CMK (cell line): ENCODE measurements at places on chromosomes 4 and X.

DNA sequence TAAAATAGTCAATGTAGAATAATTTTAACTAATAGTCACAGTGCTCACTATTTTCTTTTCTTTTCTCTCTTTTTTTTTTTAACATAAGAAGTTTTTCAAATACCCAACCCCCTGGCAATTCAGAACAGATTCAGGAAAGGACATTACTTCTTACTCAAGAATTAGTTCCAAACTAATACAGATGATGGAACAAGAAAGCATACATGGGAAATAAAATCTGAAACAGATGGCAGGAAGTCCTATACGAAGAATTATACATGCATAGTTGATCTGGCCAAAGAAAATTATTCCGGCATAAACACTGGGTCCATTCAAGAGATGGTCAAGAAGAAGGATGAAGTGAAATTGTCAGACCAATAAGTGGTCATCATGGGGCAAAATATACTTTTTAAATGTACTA is 614.4 kb upstream of the INTU start:
- DNase-seq: no peak

DNA sequence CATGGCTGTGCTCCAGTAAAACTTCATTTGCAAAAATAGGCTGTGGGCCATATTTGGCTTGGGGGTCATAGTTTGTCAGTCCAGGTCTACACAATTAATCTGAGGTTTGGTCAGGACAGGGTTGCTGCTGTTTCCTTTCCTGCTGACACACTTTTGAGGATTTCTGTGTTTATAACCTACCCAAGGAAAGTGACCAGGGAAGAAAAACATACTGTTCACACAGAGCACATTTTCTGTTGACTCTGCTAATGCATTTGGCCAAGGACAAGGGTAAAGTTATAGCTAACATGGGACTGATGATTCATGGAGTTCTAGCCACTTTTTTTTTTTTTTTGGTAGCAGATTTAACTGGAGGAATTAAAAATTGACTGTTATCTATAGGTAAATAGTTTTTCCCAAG is 43.9 kb upstream of the GEMIN8 start:
- no peak for DNase-seq

DNA sequence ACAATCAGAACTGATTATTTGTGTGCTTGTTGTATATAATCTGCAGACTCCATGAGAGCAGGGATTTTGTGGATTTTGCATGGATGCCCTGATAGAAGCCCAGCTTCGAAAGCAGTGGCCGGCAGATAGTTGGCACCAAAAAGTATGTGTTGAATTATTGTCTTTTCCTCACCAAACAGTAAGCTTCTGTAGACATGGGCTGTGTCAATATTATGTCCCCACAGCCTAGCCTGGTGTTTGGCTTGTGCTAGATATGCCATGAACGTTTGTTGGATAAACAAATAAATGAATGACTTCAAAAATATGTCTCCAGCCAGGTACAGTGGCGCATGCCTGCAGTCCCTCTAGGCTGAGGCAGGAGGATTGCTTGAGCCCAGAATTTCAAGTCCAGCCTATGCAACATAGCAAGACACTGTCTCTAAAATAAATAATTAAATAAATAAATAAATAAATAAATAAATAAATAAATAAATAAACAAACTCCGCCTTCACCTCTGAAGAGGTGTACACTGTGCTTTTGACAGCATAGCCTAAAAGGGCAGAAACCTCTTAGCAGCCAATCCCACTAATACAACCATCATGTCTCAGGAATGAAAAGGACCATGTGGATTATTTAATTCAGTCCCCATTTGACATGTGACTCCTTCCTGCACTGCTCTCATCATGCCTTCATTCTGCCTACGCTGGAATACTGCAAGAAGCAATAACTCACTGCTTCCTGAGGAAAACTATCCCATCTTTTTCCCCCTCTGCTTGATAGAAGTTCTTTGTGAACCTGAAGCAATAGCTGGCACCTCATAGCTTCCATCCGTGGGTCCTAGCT is 335.2 kb downstream of the FBXW7 start:
- DNase-seq: no peak

- no peak for DNase-seq
Measured at GRCh38 chr4:37918653-37919052, 27.8 kb downstream of the TBC1D1 start.

GRCh38 chr4:163553146-163553545 is 58.7 kb downstream of the TMA16 start:
- no peak for DNase-seq

DNA sequence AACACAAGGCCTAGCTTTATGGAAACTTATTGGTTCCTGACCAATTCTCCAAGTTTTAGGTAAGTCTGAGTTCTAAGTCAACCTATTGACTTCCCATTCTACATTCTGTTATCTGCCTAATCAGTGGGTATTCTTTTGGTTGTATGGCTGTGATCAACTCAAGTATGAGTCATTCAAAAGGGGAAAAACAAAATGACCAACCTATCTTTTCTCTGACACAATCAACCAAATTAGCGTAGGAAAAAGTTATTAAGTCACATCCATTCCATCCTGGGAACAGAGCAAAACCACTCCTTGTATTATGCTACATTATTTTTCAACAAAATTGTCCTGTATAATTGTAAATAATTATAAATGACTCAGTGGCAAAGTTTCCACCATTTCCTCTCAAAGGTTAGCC is 136.2 kb downstream of the SHROOM4 start:
- no peak for DNase-seq

DNA sequence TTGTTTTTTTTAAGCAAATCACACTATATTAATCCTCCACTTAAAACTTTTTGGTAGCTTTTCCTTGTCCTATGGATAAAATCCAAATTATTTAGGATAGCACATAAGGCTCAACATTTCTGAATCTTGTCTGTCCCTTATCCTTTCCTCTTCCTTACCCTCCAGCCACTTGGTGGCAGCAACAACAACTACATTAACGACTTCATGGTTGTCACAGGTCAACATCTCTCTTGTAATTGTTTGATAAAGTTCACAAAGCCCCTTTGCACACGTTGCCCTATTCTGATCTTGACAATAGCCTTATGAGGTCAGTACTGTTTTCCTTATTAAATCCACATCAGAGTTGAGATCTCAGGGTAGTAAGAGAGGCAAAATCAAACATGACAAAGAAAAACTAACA is 269.0 kb upstream of the PABPC4L start:
- DNase-seq: no peak

GRCh38 chrX:124033821-124034220 is 72.3 kb downstream of the STAG2 start:
- DNase-seq: no peak

DNA sequence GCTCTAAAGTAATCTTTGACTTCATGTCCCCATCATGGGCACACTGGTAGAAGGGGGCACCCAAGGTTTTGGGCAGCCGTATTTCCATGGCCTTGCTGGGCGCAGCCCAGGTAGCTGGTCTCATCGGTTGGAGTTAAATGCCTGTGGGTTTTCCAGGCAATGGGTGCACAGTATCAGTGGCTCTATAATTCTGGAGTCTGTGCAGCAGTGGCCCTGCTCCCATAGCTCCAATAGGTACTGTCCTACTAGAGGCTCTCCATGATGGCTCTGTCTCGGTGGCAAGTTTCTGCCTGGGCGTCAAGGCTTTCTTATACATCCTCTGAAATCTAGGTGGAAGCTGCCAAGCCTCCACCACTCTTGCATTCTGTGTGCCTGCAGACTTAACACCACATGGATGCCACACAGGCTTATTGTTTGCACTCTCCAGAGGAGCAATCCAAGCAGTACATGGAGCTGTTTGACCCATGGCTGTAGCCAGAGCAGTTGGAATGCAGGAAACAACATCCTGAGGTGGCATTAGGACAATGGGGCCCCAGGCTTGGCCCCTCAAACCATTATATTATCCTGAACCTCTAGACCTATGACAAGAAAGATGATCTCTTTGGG is 60.5 kb upstream of the UGT8 start:
- no peak for DNase-seq

GRCh38 chrX:121755541-121755940 is 708.1 kb downstream of the GLUD2 start:
- DNase-seq: no peak

DNA sequence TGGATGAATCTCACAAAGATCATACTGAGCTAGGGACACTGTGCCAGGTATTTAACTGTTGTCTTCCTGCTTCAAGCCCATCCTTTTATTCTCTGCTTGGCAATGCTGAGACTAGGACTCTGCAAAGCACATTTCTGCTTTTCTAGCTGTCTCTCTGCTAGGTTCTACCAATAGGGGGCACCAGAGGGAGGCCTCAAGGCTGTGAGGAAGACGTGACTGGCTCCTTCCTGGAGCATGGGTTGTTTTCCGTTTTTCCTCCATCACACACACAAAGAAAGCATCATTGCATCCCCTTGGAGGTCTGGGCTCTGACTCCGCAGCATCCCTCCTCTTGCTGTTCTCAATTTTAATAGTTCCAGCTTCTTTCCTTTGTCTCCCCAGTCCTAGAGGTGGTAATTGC is 10.9 kb upstream of the DCTD start:
- DNase-seq: no peak

GRCh38 chrX:44306356-44306755 is 37.1 kb downstream of the EFHC2 start:
- no peak for DNase-seq

DNA sequence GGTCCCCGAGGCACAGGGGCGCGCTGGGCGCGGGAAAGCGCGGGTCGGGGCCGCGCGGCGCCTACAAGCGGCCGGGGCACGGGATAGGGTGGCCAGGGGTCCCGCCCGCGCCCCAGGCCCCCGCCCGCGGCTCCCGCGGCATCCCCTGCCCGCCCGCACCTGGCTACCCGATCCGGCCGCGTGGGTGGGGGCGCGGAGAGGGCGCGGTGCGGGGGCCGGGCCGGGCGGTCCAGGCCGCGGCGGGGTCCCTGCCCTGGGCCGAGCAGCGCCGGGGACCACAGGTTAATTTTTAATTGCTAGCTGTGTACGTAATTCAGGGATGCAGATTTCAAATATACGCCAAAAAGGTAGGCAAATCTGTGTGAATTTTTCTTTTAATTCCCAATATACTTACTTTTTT is 44.3 kb upstream of the FAM47C start:
- no peak for DNase-seq

GRCh38 chr4:5524446-5525299 is 183.7 kb downstream of the EVC2 start:
- DNase-seq: no peak

GRCh38 chrX:20418379-20419150 is 151.9 kb upstream of the RPS6KA3 start:
- DNase-seq: no peak

DNA sequence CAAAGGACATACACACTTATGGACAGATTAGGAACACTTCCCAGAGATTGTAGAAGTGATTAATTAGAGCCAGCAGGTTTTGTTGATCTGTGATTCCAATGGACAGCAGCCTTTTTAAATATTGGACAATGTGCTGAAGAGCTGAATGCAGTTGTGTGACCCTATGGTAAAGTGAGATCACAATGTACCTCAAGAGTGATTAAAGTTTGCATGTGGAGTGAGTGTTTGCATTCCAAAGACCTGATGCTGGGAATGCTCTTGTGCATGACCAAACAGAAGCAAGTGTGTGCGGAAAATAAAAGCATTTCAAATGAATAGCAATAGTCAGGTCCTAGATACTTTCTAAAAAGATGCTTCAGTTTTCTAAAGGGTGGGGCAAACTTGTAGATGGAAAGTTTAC is 154.1 kb downstream of the BANK1 start:
- no peak for DNase-seq

DNA sequence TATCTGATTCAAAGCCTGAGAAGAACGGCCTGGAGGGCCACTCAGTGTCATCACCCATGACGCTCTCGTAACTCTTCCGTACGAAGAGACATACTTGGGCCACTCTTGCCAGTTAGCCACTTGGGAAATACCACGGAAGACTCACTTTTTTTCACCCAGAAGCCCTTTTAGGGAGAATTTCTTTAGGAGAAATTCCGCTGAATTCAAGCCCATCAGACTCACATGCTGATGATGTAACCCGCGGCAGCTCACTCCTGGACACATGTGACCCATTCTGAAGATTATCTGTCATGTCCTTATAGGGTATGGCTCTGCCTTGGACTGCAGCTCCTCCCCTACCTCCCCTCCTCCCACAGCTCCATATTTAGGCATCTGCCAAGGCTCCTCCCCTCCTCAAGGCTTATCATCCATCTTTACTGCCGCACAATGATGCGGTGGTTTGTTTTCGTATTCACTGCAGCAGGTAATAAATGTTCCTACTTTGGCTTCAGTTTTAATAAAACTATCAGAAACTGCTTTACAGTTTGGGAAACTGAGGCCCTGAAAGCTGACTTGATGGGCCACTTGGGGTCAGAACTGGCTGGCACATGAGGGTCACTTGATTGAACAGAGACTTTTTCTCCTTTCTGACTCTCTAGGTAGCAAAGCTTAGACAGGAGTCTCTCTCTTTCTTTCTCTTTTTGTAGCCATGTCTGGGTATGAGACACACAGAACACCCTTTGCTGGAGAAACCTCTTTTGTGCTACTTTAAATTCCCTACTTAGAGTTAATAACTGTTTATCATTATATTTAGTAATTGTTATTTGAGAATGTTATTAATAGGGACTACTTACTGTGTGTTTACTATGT is 42.1 kb downstream of the RHOH start:
- no peak for DNase-seq

- DNase-seq: no peak
Measured at GRCh38 chrX:47574076-47574546, 8.1 kb upstream of the TIMP1 start.

GRCh38 chrX:116142976-116143375 is 27.6 kb upstream of the AGTR2 start:
- no peak for DNase-seq

GRCh38 chrX:149682031-149682430 is 29.8 kb upstream of the MAGEA11 start:
- DNase-seq: no peak

GRCh38 chrX:22012931-22013330 is 19.2 kb upstream of the PHEX start:
- no peak for DNase-seq

GRCh38 chr4:73721909-73722308 is 18.5 kb upstream of the CXCL8 start:
- DNase-seq: no peak

DNA sequence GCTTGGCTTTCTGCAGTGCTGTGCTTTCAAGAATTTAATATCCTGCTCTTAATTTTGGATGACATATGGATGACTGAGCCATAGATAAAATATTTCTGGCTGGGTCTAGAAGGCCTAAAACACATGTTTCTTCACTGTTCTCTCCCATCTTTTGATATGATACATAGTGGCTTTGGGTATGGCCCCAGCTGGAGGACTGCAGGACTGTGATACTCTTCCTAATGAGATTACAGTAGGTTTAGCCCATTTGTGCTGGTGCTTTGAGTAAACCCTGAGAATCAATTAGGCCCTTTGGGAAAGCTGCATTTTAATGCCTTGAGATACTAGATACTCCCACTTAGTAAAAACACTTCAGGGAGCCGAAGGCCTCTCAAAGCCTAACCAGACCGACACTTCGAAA is 38.0 kb downstream of the KIT start:
- DNase-seq: no peak
